ENCODE measurements at places on chromosomes 12 and 14. TPM values are rescaled to one million over a fixed set of nuclear protein-coding genes. Genes with fewer than 3 reads are reported as not detected.
A peak's percentile ranks its signal among the peaks of the same experiment; 100 is the strongest.

DNA sequence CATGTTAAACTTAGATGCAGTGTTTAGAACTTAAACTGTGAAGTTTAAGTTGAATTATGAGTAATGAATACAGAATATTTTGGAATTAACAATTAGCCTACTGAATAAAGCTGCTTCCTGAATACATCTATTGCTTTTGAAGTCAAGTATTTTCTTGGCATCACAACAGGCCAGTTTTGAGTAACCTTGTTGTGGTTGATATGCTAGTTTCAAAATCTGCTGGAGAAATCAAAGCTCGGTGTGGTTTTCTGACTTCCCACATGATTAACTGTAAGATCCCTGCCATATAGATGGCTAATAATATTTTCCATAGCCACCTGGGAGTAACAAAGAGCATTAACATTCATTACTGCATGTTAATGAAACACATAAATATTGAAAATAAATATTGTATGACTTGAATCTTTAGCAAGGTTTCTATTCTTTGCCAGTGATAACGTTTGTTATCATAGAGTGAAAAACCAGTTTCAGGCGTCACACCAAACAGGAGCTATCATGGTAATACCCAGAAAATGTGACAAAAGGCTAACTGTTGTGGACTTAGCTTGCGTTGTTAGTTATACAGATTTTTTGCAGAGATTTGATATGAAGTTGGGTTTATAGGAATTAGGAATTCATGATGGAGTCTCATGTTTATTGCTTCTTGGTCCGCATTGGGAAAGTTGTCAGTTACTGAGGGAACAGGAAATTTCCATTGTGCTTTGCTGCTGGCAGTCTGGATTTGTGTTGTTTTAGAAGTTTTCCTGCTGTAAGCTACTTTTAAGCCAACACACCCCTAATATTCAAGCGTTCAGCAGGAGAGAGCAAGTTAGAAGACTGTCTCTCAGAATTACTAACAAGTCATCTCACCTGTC, 32.1 kb downstream of the PPFIBP1 start:
- no peak for DNase-seq

VPS29 gene
- total RNA-seq: 22.9 TPM

DNA sequence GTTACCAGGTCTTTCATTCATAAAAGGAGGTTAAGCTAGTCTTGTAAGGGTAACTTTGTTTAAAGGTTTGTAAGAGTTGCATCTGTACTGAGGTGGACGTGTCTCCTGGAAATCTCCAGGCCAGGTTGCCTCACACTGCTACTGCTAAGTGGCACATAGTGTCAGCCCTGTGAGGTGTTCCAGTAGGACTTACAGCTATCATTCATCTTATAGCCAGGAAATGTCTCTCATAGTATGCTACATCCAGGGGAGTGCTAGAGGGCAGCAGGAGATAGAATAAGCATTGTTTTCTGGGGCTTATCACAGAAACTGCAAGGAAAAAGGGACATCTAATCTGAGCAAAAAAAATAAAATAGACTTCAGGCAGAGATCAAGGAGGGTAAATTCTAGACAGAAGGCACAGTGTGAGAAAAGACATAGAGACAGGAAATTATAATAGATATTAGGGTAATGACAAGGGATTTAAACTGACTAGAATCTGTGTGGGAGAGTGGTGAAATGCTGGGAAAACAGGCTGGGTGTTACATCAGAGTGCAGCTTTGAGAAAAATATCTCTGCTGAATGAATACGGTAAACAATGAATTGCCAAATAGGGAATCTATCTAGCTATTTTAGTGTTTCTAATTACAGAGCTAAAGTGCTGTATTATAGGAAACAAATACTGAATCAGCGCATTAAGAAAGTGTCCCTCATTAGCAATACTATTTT, 205.1 kb upstream of the ABCD2 start:
- no peak for DNase-seq

DNA sequence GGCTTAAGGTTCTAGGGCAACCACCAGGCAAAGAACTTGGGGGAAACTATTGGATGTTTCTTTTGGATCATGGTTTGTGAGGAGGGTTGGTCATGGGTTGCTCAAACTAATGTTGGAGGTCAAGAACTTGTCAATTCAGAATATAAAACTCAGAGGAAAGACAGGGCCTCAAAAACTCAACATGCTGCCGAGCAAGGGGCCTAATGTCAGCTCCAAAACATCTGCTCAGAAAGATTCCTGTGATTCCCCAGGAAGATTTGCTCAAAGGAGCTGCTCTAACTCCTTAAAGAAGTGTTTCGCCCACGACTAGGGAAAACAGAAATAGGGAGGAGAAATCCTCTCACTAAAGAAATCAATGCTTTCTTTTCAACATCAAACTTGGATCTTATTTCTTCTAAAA, 3.7 kb upstream of the IGF1 start:
- DNase-seq: no peak

DNA sequence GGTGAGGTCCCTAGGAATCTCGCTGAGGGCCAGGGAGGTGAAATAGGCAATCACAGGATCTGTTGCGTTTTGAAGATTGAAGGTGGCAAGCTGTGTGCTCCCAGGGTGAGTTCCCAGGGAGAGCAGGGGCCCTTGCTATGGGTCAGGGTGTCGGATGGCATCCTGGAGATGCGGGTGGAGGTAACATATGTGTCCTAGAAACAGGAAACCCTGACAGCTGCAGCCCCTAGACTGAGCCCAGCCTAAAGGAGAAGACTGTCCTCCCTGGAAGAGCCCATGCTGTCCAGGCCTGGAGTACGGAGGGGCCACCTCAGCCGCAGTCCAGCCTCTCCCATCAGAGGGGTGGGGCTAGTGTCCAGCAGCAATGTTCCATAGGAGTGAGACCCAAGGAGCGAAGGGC, 194.2 kb downstream of the NTF3 start:
- DNase-seq: no peak

- DNase-seq: peak; percentile 68
Observed at GRCh38 chr12:106136263-106136662, 2.5 kb downstream of the NUAK1 start.

PPFIBP1 gene
- total RNA-seq: 20.2 TPM

SLC24A4 gene
- 0.54 TPM for total RNA-seq

All from hematopoietic multipotent progenitor cell (in vitro differentiated cells).